ENCODE measurements at places on chromosomes 7 and 10. TPM values are rescaled to one million over a fixed set of nuclear protein-coding genes. Genes with fewer than 3 reads are reported as not detected.

- no peaks in the 10 kb centered on the region for H3K36me3 ChIP-seq
- H3K27ac ChIP-seq = no peak overlapping the region
These were observed 14.5 kb downstream of the VWDE start for GRCh38 chr7:12389089-12389700.

DNA sequence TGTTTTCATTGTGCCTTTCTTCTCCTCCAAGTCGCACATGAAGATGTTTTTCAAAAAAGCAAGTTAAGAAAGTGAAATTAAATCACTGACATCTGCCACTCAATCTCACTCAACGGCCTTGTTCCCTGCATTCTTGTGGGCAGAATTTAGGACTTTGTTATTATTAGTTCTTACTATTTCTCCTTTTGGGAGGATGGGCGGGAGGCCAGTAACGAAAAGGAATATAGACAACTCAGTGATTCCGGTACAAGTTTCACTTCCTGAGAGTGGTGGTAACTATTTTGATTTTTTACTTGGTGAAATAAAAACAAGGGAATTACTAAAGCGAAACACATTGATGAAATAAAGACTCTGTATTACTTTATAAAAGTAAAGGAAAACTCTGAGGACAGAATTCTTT lies 231.9 kb upstream of the HABP2 start:
- DNase-seq = no peak
- H3K4me1 ChIP-seq = peaks cover under 1% of the 10 kb centered on the region
- no peaks in the 10 kb centered on the region for H3K36me3 ChIP-seq
- no peak overlapping the region for H3K4me3 ChIP-seq
- H3K27ac ChIP-seq = no peak overlapping the region
- H3K27me3 ChIP-seq = no peaks in the 10 kb centered on the region

DNA sequence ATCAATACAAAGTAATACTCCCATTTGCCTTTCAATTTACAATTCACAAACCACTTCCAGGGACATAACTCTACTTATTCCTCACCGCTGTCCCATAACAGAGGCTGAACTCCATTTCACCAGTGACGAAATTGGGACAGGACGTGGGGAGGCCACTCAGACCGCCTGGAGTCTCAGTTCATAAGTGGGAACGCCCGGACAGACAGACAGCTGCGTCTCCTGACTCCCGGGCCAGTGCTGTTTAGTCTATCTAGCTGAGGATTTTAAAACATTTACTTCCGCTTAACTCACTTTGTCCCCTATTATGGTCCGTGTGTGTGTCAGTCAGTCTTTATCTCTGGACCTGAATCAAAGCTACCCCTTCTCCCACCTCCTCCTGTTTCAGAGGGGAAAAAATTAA lies 67.4 kb upstream of the ZNF438 start:
- no peak for DNase-seq
- H3K27ac ChIP-seq = no peak overlapping the region
- no peaks in the 10 kb centered on the region for H3K36me3 ChIP-seq
- H3K4me1 ChIP-seq = peaks cover 57% of the 10 kb centered on the region
- no peak overlapping the region for H3K4me3 ChIP-seq

DNA sequence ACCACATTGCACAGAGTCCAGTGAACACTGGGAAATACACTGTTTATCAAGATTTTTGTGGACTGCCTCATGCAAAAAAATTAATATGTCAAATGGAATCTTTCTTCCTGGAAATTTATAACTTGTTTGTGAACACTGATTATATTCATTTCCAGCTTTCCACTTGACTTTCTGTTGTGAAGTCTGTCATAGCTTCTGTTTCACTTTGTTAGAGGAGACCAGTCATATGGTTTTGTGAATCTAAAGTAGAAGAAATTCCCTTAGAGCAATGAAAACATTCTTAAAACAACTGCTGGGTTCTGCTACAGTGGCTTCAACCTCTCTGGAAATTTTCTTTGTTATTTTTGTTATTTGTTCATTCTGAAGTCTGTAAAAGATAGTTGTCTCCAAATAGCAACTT lies 349.5 kb upstream of the NFE2L3 start:
- no peaks in the 10 kb centered on the region for H3K36me3 ChIP-seq
- H3K4me1 ChIP-seq = peaks cover 1% of the 10 kb centered on the region
- H3K27me3 ChIP-seq = peaks cover 6% of the 10 kb centered on the region
- H3K27ac ChIP-seq = no peak overlapping the region
- DNase-seq = no peak
- no peak overlapping the region for H3K4me3 ChIP-seq

DNA sequence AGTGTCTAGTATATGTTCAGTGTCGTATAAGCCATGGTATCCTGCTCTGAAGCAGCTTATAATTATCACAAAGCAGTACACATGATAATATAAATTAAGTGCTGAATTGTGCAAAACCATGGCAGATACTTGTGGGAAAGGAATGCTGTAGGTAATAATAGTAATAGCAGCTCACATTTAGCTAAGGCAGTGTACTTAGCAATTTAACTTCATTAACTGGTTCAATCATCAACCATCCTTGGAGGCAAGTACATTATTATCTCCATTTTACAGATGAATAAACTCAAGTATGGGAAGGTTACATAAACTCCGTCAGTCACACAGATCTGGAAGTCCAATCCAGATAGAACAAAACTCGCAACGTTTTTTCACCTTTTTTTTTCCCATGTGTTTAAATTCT lies 21.6 kb upstream of the RNF148 start:
- no peaks in the 10 kb centered on the region for H3K4me1 ChIP-seq
- no peaks in the 10 kb centered on the region for H3K27me3 ChIP-seq
- DNase-seq = no peak
- no peak overlapping the region for H3K27ac ChIP-seq
- no peaks in the 10 kb centered on the region for H3K36me3 ChIP-seq

- peaks cover 9% of the 10 kb centered on the region for H3K27me3 ChIP-seq
- no peak overlapping the region for H3K4me3 ChIP-seq
- DNase-seq = no peak
- H3K36me3 ChIP-seq = no peaks in the 10 kb centered on the region
- H3K27ac ChIP-seq = no peak overlapping the region
These were observed 517.1 kb downstream of the RPS24 start for GRCh38 chr10:78550716-78551115.

DNA sequence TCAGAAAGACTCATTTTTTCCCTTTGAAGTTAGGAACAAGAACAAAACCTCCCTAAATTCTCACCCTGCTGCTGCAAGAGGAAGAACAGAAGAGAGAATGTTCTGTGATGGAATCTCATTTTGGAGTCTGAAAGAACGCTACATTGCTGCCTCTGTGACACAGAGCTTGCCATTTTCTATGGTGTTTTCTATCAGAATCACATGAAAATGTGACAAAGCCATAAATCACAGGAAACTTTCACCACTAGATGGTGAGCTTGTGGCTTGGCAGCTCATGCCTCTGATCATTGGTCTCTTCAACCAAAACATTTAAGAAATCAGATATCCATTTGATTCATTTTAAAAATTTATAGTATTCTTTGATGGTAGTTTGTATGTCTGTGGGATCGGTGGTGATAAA lies 82.9 kb downstream of the CADPS2 start:
- no peaks in the 10 kb centered on the region for H3K4me1 ChIP-seq
- H3K4me3 ChIP-seq = no peak overlapping the region
- no peak overlapping the region for H3K27ac ChIP-seq

The ACTR3C gene
- 7.9 TPM for total RNA-seq

The CYP2C19 gene
- not detected for total RNA-seq

The SFRP5 gene
- total RNA-seq = not detected
